Dermis blood vessel endothelial cell (primary cell): ENCODE measurements at places on chromosomes 2 and 18. TPM values are rescaled to one million over a fixed set of nuclear protein-coding genes. Genes with fewer than 3 reads are reported as not detected.

Gene ABCG5
- total RNA-seq, result not detected in 2 replicates

Gene LPIN2
- total RNA-seq, result 36.9 and 43.3 TPM in 2 replicates

Gene CPO
- not detected in 2 replicates for total RNA-seq

Gene DOK1
- 20.8 and 21.5 TPM in 2 replicates for total RNA-seq

Gene CENPA
- total RNA-seq, result 5.1 and 14.3 TPM in 2 replicates

Gene HMSD
- not detected in 2 replicates for total RNA-seq
